ENCODE measurements at places on chromosomes 2 and 18.

DNA sequence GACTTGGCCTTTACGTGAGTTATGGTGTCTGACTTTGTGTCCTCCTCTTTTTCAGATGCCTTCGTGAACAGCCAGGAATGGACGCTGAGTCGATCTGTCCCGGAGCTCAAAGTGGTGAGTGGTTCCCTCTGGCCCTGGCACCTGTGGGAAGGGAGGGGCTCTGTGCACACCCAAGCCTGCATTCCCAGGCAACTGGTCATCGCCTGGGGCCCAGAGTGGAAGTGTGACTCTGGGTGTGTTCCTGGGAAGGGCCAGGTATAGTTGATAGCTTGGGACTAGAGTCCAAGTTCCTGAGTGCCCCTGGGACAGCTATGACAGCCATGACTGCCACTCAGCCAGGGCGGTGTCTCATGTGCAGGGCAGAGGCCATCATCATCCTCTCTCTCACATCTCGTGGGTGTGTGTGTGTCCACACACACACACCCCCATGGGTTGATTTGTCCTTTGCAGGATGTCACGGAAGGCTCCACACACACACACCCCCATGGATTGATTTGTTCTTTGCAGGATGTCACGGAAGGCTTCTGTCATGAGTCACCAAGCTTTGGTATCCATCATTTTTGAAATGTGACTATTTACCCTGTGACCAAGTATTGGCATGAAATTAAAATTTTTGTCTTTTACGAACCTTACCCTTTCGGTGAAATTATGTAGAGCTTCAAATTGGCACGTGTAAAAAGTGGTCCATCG lies 215.4 kb downstream of the AGAP1 start:
- DNase-seq = no peak

DNA sequence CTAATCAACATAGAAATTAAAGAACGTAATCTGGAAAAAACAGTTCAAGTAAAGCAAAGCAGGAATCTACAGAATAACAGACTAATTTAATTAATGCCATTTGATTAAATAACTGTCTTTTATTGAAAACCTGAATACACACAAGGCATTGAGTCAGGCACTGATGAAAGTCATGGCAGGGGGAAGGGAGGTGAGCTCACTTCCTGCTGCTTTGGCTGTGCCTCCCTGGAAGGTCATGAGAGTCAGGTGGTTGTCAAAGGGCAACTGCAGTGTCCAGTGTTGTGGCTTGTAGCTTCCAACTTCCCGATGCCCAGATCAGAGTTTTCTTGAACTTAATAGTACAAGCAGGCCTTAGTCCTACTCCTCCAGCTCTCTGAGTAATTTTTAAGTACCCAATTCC lies 180.9 kb downstream of the PID1 start:
- no peak for DNase-seq

DNA sequence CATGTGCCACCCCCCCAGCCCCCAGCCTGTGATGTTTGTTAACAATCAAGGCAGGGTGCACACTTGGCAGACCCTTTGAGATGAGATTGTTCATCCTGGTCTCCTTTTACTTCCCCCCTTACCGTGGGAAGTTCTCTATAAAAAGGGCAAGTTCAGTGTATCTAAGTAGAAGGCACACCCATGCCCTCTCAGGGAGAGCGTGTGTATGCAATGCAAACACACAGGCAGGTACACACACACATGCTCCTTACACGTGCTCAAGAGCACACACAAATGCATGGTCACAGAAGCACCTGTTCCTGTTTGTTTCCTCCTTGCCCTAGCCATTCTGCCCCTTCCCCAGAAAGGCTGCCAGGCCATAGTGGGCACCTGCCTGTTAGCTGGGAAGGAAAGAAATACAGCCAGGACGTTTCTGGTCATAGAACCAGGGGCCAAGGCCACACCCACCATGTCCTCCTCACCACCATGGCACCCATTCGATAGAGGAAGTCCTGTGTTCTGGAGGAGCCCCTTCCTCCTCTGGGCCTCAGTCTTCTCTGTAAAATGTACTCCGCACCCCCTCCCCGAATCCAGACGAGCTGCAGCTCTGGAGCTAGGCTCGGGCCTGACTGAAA lies 3.1 kb downstream of the ATOH8 start:
- DNase-seq = no peak

DNA sequence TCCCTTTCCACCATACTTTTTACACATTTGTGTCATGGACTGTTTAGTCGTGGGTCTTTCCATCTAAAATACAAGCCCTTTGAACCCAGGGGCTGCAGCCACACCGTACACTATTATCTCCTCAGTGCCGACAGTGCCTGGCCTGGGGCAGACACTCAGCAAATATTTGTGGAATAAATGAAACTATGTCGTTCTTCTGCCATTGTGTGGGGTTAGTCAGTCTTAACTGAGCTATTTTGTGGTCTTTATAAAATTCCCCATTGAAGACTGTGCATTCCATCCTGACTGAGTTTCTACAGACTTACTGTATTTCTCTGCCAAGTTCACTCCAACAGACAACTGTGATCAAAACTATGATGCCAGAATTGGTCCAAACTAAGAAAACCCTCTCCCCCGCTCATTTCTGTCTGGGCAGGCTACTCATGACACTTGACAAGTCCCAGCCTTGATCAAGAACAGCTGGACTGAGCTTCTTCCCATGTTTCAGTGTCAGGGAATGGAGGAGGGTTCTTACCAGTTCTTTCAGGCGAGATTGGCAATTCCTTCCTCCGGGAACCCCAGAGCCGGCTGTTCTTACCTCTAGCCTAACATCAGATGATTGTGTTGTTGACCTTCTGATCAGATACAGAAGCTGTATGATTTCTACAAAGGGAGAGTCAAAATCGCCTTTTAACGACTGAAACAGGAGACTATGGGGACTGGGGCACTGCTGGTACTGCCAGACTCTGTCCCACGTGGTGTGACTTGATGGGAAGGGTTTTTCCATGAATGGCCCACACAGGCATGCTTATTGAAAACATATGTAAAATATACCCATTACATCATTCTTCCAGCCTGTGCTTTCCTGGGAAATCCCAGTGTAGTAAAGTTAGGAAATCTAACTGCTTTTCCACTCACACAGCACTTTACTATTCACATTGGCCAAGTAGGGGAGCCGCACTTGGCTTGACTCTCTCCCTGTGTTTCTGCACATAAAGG lies 77.4 kb upstream of the NPAS2 start:
- DNase-seq = no peak

Data from ecto neural progenitor cell (in vitro differentiated cells).